ENCODE measurements at places on chromosomes 12 and 14.
A peak's percentile ranks its signal among the peaks of the same experiment; 100 is the strongest.

GRCh38 chr12:45065125-45065626 is 14.3 kb upstream of the DBX2 start:
- DNase-seq, result no peak

GRCh38 chr12:106732890-106733289 is 41.6 kb upstream of the RIC8B start:
- DNase-seq, result no peak

DNA sequence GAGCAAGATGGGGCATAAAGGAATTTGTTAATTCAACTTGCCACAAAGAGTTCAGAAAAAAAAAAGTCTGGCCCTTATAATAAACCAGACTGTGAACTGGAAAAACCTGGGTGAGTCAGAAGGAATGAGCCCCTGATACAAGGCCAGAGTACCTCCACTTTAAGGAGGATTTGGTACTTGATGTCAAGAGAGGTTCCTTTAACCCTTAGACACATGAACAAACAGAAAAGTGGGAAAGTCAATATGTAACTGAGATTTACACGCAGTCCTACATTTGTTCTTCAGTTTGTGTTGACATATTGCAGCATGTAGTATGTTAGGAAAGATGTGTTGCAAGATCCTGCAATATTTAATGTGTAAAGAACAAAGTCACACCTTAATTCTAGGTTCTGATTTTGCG is 14.2 kb upstream of the SLC38A4 start:
- DNase-seq, result no peak

DNA sequence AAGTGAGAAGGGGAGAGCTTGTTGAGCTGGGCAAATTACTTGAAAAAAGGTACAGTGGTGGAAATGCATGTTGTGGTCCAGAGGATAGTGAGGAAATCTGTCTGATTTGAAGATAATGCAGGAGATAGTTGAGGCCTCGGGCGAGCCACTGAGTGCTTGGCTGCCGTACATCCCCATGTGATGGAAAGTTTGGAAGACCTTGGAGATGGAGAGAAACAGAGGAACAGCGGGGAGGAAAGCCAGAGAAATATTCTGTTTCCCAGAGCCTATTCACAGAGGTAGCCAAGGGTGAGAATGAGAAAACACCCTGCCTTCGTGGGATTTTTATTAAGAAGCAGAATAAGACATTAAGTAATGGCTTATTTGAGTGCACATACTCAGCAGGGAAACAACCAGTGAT is 498.2 kb downstream of the BCL11B start:
- DNase-seq, result no peak

DNA sequence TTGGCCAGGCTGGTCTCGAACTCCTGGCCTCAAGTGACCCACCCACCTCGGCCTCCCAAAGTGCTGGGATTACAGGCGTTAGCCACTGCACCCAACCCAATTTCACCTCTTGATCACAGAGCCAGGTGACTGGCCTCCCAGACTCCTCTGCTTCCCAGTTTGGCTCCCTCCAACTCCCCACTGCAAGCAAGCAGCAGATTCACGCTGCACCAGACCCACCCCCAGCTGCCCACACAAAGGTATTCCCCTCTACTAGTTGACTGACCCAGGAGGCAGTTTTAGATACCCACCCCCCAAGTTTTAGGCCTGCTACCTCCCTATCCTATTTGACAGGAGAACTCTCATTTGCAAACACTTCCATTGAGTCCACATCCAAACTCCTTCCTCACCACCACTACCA is 5.2 kb downstream of the RARG start:
- no peak for DNase-seq

- DNase-seq, result peak; percentile 75
Observed at GRCh38 chr12:91133871-91134270, 22.6 kb upstream of the LUM start.

- DNase-seq, result no peak
Observed at GRCh38 chr12:83010169-83010804, 323.6 kb downstream of the TMTC2 start.

DNA sequence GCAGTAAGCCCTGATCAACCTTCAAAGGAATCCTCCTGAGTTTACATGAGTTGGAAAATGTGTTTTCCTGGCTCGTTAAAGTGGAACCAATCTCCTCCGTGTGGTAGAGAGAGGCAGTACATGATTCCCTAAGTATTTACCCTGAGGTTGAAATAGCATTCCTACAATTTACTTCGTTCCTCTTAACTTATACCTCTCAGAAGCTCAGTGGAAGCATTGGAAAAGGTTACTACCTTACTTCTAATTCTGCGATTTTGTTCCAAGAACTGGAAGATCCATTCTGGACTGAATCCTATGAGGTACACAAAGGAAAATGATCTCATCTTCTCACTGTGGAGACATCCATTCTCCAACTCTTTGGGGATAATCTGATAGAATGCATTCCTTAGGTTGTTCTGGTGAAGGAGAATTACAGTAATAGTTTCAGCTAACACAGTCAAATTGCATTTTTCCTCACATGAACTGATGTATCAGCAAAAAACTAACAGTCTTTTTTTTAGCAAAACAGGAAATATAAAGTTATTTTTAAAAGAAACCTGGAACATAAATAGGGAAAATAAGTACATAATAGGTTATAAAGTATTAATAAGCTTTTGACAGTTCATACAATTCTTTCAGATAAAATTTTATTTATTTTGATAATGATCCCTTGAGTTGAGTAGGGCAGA is 475.6 kb downstream of the PDZRN4 start:
- no peak for DNase-seq

- peak; percentile 7 for DNase-seq
Observed at GRCh38 chr12:90773491-90773890, 181.5 kb downstream of the CCER1 start.

DNA sequence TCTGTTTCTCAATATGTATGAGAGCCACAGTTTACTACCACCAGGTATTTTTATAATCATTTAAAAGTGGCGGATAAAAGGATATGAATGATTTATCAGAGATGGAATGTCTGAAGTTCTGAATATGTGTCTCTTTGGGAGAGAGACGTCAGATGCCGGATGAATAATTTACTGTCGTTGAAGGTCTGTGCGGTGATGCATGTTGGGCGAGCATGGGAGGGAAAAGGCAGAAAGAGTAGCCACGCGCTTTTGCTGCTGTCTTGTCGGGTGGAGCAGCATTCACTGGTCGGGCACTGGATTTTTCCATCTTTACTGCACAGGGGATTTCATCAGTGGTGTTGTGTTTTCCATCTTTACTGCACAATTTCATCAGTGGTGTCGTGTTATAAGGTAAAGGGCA is 65.6 kb downstream of the SYNE2 start:
- no peak for DNase-seq

DNA sequence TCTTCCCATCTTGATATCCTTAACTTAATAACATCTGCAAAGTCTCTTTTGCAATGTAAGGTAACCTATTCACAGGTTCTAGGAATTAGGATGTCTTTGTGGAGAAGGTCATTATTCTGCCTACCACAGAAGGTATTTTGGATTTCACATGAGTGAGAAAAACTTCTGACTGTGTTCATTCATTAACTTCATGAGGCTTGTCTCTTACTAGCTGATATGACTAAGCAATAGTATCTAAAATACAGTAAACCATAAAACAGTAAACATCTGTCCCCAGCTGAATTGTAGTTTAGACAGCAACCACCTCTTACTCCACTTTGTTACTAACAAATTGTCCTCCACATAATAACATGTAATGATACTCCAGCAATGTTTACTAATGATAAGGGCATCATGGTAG is 198.1 kb downstream of the SEC23A start:
- DNase-seq, result no peak

- no peak for DNase-seq
Observed at GRCh38 chr12:2011643-2012607, 7.7 kb upstream of the DCP1B start.

DNA sequence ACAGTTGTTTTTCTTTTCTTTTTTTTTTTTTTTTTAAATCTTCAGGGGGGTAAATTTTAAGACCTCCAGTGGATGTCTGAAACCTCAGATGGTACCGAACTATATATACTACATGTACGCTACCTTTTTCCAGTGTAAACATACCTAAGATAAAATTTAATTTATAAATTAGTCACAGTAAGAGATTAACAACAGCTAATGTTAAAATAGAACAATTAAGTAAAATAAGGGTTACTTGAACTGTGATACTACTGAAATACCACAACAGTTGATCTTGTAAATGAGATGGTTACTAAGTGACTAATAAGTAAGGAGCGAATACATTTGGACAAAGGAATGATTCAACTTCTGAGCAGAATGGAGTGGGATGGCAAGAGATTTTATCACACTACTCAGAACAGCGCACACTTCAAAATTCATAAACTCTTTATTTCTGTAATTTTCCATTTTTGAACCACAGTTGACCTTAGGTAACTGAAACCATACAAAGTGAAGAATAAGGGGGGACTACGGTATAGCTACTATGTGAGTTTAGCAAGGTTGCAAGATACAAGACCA is 80.5 kb upstream of the PCED1B start:
- peak; percentile 35 for DNase-seq

DNA sequence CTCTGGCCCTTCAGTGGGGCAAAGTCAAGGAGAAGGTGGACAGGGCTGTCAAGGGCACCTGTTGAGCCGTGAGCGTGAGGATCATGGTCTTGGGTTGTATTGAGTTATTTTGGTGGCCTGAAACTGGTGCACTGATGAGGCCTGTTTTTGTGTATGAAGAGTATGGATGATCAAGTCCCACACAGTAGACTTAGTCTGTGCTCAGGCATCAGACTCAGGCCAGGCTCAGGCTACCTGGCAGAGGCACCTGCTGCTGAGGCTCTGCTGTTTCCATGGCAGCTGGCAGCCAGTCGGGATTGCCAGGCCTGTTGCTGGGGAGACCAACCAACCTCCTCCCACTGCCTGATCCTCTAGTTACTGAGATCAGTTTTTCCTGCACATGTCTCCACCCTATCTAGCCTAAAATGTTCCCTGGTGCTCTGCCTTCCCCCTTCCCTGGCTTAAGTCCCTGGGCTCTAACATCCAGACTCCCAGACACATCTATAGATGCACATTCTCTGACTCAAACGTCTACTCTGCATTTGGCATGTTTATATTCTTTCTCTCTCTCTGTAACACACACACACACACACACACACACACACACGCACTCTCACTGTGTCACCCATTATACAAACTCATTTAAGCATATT is 5.1 kb downstream of the JPH4 start:
- DNase-seq, result no peak

- DNase-seq, result no peak
Observed at GRCh38 chr12:131909081-131909751, 14.8 kb downstream of the ULK1 start.

DNA sequence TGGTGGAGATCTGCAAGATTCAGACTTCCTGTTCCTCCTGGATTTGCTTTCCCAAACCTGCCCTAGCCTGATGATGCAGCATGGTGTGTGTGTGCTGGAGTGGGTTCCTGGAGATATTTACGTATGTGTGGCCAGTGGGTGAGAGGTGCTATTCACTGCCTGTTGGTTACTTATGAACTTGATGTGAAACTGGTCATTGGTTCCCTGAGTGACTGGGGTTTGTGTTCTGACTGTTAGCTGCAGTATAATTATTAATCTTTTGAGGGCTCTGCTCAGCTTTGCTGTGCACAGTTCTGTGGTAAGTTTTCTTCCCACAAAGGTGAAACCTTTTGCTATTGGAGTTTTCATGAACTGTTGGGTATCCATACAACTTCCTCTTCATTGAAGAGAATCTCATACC is 541.8 kb upstream of the FBXO33 start:
- no peak for DNase-seq

GRCh38 chr12:26246483-26247164 is 51.3 kb downstream of the SSPN start:
- no peak for DNase-seq

DNA sequence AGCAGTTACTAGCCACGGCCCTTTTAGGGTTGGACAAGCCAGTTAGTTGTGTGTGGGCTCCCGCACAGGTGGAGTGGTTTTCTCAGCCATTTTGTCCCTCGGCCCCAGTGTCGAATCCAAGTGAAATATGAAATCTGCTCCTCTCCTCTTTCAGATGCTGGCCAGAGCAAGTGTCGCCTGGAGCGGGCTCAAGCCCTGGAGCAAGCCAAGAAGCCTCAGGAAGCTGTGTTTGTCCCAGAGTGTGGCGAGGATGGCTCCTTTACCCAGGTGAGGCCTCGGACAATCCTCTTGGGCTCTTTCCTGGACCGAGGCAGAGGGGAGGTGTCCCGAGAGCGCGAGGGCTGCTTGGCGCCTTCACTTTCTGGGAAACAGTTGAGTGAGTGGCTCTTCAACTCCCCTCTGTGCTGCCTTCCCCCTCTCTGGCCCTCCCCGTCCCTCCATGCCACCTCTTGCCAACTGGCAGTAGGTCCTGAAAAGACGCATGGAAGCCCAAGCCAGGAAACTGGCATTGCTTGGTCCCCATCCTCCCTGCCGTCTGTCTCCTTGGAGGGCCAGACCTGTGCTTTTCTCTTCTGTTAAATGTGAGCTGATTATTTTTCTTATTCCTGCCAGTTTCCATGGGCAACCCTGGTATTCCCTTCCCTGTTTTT is 74.2 kb downstream of the SMOC1 start:
- DNase-seq, result no peak

DNA sequence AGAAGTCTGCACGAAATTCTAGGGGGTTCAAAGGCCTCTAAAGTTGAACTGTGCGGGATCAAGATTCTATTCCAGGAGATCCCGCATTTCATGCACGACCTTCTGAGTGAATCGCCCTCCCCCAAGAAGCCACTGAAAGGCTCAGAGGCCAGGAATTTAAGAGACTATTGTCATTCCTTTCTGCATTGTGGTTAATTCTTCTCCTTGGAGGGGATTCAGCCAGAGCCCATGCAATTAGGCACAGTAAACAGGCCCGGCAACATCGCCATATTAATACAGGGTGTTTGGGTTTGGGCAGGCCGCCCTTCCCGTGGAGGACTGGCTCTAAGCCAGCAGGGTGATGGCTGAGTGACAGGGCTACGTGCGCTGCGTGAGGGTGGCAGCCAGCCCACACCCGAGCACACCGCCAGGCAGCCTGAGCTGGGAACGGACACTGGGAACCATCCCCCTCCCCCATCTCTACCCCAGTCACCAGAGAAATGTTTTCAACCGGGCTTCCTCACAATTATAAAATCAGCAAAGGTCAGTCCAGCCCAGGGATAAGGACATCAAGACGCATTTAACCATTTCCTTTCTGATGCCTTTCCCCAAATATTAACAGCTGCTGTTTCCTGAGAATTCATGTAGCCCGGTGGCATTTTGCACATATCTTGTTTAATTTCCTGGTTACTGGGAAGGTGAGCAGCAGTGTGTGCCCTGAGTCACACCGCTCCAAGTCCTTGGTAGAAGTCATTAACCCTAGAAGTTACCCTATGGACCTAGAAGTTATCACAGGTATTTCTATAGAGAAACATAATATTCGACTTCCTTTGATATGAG is 12.5 kb downstream of the EGLN3 start:
- DNase-seq, result no peak

- DNase-seq, result no peak
Observed at GRCh38 chr12:22357531-22357930, 23.0 kb upstream of the ST8SIA1 start.

- no peak for DNase-seq
Observed at GRCh38 chr12:102461501-102461900, 18.9 kb downstream of the IGF1 start.

DNA sequence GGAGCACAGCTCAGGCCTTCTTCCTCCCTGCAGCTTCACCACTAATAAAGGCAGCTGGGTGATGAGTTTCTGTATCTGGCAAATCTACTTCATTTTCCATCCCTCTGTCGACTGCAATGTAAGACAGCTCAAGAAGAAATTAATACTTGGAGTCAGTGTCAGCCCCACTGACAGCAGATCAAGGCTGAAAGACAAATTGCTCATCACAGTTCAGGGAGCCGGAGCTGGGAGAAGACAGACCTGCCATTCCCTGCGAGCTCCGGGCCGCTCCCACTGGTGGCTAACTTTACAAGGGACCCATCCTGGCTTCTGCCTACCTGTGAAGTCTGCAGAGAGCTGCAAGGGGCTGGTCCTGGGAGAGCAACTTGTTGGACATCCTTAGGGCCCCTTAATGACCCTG is 49.8 kb downstream of the CCDC60 start:
- DNase-seq, result no peak
